ENCODE measurements at places on chromosomes 11 and 22.

GRCh38 chr11:9231848-9232177 lies 33.3 kb downstream of the DENND5A start:
- DNase-seq: no peak

GRCh38 chr11:104830508-104830907 lies 67.8 kb downstream of the CASP12 start:
- no peak for DNase-seq

- DNase-seq: no peak
These were observed 18.6 kb upstream of the APLNR start for GRCh38 chr11:57255618-57256017.

GRCh38 chr11:61922539-61922938 lies 5.2 kb upstream of the RAB3IL1 start:
- peak; percentile 37 for DNase-seq

Data from 8988T (cell line).